ENCODE measurements at places on chromosomes 4 and X. TPM values are rescaled to one million over a fixed set of nuclear protein-coding genes. Genes with fewer than 3 reads are reported as not detected.

DNA sequence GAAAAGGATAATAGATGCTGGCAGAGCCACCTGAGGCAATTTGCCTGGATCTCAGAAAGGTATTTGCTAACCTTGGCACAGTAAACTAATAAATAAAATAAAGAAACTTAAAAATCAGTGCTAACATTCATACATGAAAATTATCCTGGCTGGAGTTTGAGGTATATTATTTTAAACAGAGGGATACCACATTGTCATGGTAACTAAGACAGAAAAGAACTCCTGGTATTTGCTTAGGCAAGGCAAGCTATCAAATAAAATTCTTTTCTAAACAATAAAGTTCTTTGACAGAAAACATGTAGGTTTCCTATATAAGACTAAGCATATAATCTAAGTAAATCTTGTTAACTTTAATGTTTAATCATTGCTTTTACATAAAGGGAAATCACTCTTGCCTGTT, 218.8 kb downstream of the MAGEB17 start:
- DNase-seq: no peak

Gene FGF13
- polyA plus RNA-seq: 24.7 TPM

- DNase-seq: no peak
These were observed 8.3 kb upstream of the NAP1L5 start for GRCh38 chr4:88705805-88706492.

- DNase-seq: no peak
These were observed 188.5 kb upstream of the STS start for GRCh38 chrX:6959006-6959405.

- DNase-seq: no peak
These were observed 39.0 kb downstream of the PLAC8 start for GRCh38 chr4:83075311-83076095.

Gene IGFBP7
- 485 TPM for polyA plus RNA-seq

Gene SLIT2
- 58.1 TPM for polyA plus RNA-seq

DNA sequence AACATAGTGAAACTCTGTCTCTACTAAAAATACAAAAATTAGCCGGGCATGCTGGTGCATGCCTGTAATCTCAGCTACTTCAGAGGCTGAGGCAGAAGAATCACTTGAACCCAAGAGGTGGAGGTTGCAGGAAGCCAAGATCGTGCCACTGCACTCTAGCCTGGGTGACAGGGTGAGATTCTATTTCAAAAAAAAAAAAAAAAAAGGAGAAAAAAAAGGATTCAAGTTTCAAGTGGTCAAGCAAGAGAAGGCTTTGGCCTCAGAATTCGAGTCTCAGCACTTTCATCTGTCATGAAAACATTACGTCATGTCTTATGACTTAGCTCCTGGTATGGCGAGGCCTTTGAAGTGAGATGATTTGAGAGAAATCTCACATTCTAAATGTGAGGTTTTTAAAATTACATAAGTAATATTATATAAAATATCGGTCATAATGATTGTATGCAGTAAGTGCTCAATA, 21.2 kb upstream of the DHRSX start:
- no peak for DNase-seq

Gene ARL13A
- 0.33 TPM for polyA plus RNA-seq

DNA sequence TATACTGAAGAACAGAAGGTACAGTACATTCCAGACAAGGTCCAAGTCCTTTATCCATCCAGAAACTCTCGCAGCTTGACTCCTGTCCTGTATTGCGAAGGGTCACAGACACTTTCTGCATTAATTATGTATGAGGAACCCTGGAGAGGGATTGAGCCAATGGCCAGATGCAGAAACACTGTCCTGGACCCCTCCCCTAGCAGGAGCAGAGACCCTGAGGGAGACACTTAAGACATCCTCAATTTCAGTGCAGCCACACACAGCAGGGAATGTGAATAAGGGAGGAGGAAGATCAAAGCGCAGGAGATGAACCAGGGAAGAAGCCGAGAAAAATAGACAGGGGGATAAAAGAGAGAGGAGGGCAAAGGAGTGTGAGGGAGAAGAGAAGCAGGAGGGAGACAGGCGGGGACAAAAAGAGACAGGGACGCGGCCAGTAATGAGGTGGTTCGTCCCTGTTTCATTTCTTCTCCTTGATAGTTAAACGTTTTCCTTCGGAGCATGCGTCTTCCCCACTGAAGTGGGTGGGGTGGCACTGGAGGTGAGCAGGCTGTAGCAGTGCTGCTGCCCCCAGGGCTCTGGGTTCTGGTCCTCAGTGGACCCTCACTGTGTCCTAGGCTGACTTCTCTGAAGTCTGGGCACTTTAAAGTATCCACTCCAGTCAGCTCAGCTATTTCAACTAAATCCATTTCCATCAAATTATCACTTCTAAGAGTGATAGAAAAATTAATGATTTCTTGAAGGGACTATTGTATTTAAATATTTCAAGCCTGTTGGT, 356.4 kb upstream of the NOCT start:
- no peak for DNase-seq

DNA sequence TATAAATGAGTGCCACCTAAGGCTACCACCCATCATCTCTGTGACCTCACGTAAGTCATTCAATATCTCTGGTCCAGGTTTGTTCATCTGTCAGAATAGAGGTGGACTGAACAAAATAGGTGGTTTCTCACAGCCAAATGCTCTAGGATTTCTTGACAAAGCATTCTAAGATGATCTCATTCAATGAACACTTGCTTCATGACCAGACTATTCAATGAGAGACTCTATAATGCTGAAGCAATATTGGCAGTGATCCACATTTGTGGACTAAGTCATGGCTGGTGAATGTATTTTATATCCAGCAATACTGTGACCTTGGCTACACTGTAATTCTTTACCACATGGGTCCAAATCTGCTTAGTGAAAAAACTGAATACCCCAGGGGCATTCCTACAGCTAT, 37.9 kb downstream of the LDB2 start:
- DNase-seq: no peak

- no peak for DNase-seq
These were observed 299.1 kb downstream of the ARHGAP24 start for GRCh38 chr4:85774000-85774399.

DNA sequence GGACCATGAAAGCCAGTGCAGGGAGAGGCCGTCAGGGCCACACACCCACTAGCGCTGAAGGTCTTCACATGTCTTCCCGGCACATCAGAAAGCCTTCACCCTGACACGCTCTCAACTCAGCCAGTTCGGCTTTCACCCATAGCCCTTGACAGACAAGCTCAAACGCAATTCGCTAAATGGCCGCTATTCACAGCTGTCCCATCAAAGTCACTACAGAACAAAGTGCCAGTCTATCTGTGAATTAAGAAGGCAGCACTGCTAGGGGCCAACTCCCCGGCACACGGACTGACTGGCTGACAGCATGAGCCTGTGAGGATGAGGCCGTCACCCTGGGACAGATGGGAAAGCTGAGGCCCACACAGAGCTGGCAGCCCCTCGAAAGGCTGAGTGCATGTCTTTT, 45.7 kb downstream of the ACOX3 start:
- DNase-seq: no peak

DNA sequence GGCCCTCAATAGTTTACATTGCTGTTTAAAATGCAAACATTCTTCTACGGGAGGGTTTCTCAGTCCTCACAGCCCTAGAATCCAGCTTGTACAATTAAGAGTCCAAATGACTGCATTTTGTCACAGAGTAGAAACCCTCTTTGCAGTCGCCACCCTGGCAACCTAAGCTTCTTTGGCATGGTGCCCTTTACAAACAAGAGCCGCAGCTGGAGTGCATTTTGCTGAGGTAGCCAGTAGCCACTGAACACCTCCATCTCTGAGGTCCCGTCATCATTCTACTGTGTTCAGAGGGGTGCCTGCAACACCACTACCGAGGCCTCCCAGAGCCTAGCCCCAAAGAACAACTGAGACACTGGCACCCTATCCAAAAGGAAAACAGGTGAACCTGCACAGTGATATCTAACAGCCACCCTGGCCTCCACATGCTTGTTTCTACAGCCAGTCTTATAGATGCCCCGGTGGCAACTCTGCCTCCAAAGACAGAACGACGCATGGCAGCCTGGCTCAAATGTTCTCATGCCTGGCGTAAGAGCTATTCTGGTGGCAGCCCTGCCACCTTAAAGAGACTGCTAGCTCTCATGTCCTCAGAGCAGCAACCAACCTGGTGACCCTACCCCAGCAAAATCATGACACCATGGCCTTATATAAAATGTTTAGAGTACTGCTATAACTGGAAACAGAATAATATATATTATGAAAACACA, 801.9 kb downstream of the TECRL start:
- DNase-seq: no peak

DNA sequence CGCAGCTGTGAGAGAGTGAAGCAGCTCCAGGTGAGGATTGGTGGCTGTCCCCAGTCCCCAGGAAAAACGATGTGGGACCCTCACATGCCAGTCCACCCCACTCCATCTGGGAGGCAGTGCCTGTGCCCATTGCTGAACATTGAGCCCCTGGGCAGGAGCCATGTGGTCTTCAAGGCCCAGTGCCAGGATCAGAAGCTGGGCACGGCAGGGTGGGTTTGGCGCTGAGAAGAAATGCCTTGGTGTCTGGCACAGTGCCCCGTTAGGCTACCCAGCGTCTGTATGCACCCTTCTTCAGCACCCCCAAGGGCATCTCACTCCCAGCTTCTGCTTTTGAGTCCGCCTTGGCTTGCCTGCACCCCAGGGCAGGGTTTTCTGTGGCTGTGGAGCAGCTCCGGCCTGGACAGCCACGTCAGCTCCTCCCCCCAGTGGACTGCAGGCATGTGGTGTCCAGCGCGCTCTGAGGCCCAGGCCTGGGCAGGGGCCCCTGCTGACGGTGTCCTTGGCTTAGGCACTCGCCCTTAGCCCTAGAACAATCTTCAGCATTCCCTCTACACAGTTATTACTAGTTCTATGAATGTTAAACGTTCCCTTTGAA, 28.6 kb downstream of the RGS12 start:
- no peak for DNase-seq

Gene FOXR2
- not detected for polyA plus RNA-seq

Gene NPY1R
- 21.2 TPM for polyA plus RNA-seq

- no peak for DNase-seq
These were observed 21.8 kb downstream of the STOX2 start for GRCh38 chr4:183926950-183927349.

Gene GPR34
- 5.0 TPM for polyA plus RNA-seq

- no peak for DNase-seq
These were observed 18.7 kb downstream of the KDM6A start for GRCh38 chrX:44891642-44892041.

DNA sequence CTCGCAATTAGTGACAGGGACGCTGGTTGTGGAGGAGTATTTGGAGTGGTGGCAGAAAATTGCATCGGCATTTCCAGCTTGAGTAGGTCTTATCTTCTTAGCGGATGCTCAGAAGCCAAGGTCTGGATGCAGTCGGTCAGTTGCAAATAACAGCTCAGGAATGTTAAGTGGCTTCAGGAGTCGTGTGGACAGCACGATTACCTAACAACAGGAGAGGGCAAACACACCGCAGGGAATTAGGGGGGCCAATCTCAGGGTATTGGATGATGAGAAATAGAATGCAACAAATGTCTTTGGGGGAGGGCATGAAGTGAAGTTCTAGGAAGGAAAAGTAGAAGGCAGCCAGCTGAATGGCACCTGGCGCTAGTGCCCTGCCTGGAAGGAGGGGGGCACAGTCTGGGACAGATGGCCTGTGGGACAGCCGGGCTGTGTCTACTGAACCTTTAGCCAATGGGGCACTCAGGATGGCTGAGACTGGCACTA, 11.8 kb downstream of the RASL11B start:
- peak; percentile 54 for DNase-seq

Gene MUC7
- 0.13 TPM for polyA plus RNA-seq

Gene RGN
- 40.1 TPM for polyA plus RNA-seq

GRCh38 chr4:152807294-152807829, 27.6 kb downstream of the ARFIP1 start:
- DNase-seq: no peak

- DNase-seq: no peak
These were observed 17.5 kb upstream of the SAT1 start for GRCh38 chrX:23765449-23765848.

DNA sequence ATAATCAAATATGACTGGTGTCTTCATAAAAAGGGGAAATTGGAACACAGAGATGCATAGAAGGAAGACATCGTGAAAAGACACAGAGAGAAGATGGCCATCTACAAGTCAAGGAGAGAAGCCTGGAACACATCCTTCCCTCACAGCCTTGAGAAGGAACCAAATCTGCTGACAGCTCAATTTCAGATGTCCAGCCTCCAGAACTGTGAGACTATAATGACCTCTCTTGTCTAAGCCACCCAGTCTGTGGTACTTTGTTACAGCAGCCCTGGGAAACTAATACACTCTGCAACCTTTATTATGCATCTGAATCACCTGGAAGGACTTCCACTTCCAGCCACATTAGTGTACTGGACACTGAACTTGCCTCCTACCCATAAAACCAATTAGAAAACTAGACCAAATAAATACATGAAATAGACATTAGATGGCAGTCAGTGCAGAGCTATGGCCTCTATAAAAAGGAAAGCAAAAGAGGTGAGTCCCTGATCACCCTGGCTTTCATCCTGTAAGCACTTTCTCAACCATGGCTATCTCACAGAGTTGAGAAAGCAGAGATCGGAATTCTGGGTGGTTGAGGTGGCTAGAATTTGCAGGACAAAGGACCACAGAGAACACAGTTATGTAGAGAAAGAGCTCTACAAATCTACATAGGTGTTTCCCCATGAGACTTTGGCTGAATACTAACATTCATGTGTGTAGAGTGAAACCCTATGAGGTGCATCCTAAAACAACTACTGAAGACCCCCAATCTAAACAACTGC, 25.7 kb downstream of the GAB3 start:
- no peak for DNase-seq

All from renal pelvis (tissue), 12 donors.